ENCODE measurements at places on chromosomes 1 and 21.

GRCh38 chr1:28954126-28954726, 39.9 kb downstream of the EPB41 start:
- no peak for DNase-seq

DNA sequence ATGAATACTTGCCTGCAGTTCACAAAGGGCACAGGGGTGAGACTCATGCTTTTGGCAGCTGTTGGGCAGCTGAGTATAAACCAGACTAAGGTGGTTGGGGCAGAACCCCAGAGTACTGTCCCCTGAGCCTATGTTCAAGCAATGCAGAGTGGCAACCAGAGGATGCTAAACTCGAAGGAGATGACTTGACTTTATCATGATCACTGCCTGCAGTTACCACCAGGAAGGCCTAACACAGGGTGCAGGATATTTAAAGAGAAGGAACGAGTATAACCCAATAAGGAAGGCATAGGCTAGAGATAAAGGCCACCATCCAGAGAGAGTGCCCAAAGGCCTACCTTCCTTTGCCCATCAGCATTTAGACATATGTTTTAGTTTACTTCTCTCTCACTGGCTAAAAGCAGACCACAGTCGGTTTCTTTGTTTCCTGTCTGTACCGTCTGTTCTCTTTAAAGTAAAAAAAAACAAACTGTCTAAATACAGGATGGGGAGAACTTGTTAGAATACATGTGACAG, 83.3 kb downstream of the MPZL1 start:
- DNase-seq: no peak

GRCh38 chr21:43824333-43825241, 35.2 kb downstream of the RRP1 start:
- DNase-seq: peak; percentile 64

- no peak for DNase-seq
These were observed 21.3 kb downstream of the DENND2C start for GRCh38 chr1:114648503-114648902.

DNA sequence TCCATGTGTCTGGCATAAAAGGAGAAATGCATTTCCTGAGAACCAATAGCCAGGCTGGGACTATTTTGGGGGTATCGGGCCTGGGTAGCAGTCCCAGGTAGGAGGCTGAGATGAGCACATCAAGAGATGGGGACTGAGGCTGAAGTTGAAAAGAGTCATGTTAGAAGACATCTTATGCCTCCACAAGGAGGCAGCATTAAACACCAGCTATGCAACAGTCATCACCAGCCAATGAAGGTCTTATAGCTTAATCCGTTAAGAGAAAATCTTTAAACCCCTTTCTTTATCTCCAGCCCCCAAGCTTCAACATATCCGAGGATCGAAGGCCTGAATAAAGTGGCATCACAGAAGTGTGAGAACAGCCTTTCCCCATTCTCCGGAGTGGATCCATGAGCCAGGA, 640.7 kb upstream of the PTBP2 start:
- DNase-seq: no peak

- DNase-seq: no peak
These were observed 51.4 kb downstream of the RHBG start for GRCh38 chr1:156420205-156421061.

DNA sequence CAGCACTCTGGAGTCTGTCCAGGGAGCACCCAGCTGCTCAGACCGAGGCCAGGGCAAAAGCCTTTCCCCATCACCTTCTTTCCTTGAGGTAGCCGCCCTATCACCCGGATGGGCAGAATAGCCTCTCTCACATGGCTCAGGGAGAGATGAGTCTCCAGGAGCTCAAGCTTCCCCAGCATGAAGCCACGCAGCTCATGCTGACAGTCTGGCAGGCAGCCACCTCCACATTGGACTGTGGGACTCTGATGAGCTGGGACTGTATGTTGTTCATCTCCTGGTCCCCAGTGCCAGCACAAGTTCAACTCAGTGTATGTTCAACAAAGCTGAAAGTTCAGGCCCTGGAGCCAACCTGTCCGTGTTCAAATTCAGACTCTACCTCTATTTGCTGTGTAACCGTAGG, 75.2 kb upstream of the ZC3H12A start:
- DNase-seq: no peak

- DNase-seq: no peak
These were observed 83.3 kb upstream of the PGBD5 start for GRCh38 chr1:230509281-230509977.

- no peak for DNase-seq
These were observed 58.5 kb downstream of the MAP10 start for GRCh38 chr1:232863544-232864275.

DNA sequence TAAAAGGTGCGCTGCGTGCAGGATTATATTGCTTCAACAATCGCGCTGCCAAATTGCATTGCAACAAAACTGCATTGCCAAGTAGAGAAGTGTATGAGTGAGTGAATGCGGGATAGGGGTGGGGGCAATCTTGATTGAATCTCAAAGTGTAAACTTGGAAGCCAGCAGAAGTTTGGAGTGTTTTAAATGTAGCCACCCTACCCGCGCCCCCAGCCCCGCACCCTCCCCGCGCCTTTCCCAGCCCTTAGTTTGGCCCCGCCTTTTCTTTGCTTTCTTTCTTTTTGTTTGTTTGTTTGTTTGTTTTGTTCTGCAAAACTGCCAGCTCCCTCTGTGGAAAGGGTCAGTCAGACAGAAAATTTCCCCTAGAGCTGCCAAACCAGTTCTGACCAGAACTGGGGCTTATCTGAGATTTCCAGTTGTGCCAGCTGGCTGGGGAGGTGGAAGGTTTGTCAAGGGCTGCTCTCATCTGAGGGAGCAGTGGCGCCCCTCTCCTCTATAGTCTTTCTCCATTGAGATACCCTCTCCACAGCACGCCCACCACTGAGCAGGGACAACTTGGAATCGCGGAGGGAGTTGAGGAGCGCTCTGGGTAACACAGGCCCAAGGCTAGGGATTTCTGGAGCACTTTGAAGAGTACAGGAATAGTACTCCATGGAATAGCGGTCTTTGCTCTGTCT, 666 bp upstream of the BEND5 start:
- no peak for DNase-seq

- no peak for DNase-seq
These were observed 12.7 kb downstream of the RNF207 start for GRCh38 chr1:6218375-6219164.

- peak; percentile 28 for DNase-seq
These were observed 80.2 kb upstream of the GREM2 start for GRCh38 chr1:240691909-240692705.

GRCh38 chr1:161122967-161123366, 5.1 kb downstream of the NIT1 start:
- no peak for DNase-seq

DNA sequence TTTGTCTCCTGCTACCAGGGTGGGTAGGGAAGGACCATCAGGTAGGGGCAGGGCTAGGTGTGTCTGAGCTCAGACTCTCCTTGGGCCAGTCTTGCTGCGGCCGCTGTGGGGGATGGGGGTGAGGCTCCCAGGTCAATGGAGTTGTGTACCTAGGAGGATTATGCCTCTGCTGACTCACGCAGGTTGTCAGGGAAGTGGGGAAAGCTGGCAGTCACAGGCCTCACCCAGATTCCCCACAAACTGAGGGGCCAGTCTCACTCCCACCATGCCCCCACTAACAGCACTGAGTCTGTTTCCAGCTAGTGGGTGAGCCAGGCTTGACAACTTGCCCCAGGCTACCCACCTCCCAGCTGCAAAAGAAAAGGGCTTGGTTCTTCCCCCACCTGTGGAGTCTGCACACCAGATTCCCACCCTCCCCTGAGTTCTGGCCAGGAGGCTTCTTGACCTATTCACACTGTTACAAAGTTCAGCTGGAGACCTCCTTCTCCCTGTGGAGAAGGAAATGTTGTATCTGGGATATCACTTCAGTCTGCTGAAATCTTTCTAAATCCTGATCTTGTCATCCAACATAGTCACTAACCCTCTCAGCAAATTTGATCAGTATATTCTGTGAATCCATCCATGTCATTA, 69.2 kb upstream of the GJA8 start:
- DNase-seq: no peak

- DNase-seq: no peak
These were observed 33.1 kb downstream of the LPAR3 start for GRCh38 chr1:84859866-84860265.

DNA sequence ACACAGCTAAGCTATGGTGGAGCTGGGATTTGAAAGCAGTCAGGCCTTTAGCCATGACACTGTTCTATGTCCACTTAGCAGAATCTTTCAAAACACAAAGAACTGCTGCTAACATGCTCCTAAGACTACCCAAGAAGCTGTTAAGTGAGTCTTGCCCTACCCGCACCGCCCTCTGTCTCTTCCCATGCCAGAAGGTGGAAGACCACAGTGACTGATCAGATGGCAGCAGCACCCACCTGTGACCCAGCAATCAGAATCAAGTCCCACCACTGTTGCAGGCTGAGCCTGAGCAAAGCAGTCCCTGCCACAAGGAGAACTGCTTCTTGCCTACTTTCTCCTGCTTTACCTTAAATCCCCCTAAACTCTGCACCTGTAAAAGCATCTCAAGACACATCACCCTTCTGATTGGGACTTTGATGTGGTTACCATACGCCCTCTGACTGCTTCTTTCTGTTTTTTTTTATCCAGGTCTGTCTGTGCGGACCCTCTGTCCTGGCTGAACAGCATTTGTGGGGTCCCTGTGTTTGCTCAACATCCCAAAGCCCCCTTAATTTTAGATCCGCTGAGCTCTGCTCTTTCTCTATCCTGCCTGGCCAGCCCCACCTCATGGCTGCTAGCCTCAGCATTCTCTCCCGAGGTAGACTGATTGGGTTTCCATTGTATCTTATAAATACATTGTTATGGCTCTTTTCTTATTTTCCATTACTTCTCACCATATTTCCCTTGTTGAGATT, 16.0 kb downstream of the IRF2BP2 start:
- no peak for DNase-seq
